ENCODE measurements at places on chromosomes 5 and 9. TPM values are rescaled to one million over a fixed set of nuclear protein-coding genes. Genes with fewer than 3 reads are reported as not detected.

The LCN12 gene
- total RNA-seq: 0.69 TPM

- no peak for DNase-seq
- H3K27me3 ChIP-seq: no peaks in the 10 kb centered on the region
- no peaks in the 10 kb centered on the region for H3K36me3 ChIP-seq
- H3K4me1 ChIP-seq: 0 out of 2 replicates have a peak, but pooled peaks cover 9% of the 10 kb centered on the region
- no peak overlapping the region for H3K4me3 ChIP-seq
Observed at GRCh38 chr5:167348251-167348926, 943.1 kb upstream of the WWC1 start.

The PDE6A gene
- total RNA-seq: not detected

The DNAI1 gene
- total RNA-seq: 0.19 TPM

The SLC46A2 gene
- total RNA-seq: not detected

DNA sequence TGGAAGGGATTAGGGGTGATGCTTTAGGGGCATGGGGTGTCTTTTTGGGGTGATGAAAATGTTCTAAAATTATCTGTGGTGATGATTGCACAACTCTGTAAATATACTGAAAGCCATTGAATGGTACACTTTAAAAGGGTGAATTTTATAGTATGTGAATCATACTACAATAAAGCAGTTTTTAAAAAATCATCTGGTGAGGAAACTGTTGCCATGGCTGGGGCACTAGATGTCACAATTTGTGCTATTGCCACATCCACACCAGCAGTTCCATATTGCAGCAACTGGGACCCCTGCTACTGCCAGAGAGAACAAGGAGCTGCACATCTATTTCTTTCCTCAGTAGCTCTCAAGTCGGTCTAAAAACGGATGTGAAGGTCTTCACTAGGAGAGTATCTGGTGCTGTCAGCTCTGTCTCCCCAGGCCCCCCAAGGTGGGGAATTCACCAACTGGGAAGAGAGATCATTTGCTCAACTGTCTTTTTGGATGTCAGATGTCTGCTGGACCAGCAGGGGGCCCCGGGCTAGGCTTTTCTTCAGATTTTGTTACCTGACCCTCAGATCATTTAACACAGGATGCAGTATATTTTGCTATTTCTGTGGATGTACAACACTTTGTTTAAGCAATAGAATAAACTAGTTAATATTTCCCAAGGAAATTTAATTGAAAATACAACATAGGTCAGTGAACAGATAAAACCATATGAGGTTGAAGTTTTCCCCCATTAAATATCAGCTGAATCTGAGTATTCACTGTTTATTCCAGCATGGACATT, 13.2 kb downstream of the CMYA5 start:
- H3K4me3 ChIP-seq: no peak overlapping the region
- no peaks in the 10 kb centered on the region for H3K27me3 ChIP-seq
- peak; percentile 60 for DNase-seq
- H3K36me3 ChIP-seq: no peaks in the 10 kb centered on the region
- H3K4me1 ChIP-seq: no peaks in the 10 kb centered on the region

The SPATA31C1 gene
- 0.08 TPM for total RNA-seq

GRCh38 chr5:129716651-129717050, 31.2 kb upstream of the MINAR2 start:
- no peak overlapping the region for H3K27ac ChIP-seq
- no peaks in the 10 kb centered on the region for H3K4me1 ChIP-seq
- no peaks in the 10 kb centered on the region for H3K36me3 ChIP-seq

DNA sequence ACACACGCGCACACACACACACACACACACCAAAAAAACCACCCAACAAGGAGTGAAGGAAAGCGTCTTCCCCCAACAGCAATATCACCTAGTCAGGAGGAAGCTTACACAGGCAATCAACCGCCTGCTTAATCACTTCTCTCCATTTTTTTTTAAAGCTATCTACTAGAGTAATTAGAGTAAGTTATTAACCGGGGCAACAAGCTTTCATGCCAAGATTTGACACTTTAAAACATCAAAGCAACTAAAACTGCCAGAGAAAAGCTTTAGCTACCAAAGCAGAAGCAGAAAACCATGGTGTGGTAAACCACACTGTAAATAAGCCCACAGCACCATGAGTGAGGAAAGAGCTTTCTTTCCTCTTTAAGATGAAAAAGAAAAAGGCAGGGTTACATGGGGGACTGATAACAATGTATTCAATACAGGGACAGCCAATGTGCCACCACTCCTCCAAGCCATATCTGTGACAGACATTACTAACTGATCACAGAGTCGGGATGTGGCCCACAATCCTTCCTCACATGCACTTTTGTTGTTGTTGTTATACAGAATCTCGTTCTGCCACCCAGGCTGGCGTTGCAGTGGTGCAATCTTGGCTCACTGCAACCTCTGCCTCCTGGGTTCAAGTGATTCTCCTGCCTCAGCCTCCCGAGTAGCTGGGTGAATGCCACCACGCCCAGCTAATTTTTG, 282.1 kb downstream of the CRB2 start:
- no peaks in the 10 kb centered on the region for H3K27me3 ChIP-seq
- H3K4me1 ChIP-seq: no peaks in the 10 kb centered on the region
- no peak overlapping the region for H3K4me3 ChIP-seq
- H3K27ac ChIP-seq: no peak overlapping the region

DNA sequence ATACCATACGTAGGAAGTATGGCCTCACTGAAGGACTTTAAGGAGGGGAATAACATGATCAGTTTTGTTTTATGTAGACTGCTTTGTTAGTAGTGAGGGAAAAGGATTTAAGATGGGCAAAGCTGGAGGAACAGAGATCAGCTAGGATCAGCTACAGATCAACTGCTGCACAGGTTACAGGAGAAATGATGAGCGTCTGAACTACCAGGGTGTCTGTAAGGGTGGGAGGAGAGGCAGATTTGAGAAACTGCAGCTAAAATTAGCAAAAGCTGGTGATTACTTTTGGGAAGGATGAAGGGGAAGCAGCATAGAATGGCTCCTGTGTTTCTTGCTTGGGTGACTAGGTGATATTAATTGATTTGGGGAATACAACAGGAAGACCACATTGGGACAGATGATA, 39.3 kb downstream of the VCP start:
- H3K4me3 ChIP-seq: no peak overlapping the region
- no peaks in the 10 kb centered on the region for H3K36me3 ChIP-seq

The TCOF1 gene
- total RNA-seq: 165 TPM

GRCh38 chr5:151924564-151925301, at the start of gene GLRA1:
GLRA1 (minus strand) TSS chr5:151924851; CDS start chr5:151924549, 302 bp downstream.
- H3K27ac ChIP-seq: no peak within 1 kb of the TSS
- peak within 1 kb of the TSS; percentile 44 for H3K4me3 ChIP-seq
- peak; percentile 92 for DNase-seq
- H3K36me3 ChIP-seq: no peaks in the 10 kb centered on the region

DNA sequence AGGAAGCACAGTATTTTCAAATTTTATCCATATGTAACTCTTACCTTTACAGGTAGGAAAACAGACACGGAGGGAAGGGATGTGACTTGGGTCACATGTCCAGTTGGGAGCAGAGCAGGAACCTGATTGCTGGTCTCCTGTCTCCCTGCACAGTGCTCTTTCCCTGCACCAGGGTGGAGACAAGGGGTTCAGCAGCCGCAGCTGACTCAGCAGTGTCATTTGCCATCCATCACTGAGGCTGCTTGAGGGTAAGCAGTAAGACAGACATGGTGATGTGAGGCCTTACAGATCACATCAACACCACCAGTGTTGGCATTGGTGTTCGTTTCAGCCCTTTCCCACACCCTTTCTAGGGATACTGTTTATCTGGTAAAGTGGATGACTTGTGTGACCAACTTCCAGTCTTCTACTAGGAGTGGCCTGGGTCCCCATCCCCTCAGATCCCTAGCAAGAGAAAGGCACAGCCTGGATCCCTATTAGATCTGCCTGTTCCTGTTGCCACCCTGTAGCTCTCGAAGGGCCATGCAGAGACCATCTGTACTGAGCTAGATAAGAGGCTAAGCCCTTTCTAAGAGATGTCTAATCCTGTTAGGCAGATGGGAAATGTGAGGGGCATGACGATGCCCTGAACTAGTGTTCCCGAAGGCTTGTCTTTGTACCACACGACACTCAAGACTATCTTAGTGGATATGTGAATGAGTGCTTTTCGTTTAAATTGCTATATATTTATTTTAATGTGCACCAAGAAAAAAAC, 29.1 kb downstream of the FRMPD1 start:
- no peaks in the 10 kb centered on the region for H3K27me3 ChIP-seq
- no peaks in the 10 kb centered on the region for H3K36me3 ChIP-seq
- H3K4me1 ChIP-seq: no peaks in the 10 kb centered on the region
- H3K4me3 ChIP-seq: no peak overlapping the region
- DNase-seq: no peak
- H3K27ac ChIP-seq: no peak overlapping the region

Data from GM23338 (cell line).